Occipital lobe (tissue), 3 donors: ENCODE measurements at places on chromosomes 7 and 10. TPM values are rescaled to one million over a fixed set of nuclear protein-coding genes. Genes with fewer than 3 reads are reported as not detected.

GRCh38 chr7:109376576-109376975 is 806.9 kb downstream of the DNAJB9 start:
- DNase-seq = no peak

DNA sequence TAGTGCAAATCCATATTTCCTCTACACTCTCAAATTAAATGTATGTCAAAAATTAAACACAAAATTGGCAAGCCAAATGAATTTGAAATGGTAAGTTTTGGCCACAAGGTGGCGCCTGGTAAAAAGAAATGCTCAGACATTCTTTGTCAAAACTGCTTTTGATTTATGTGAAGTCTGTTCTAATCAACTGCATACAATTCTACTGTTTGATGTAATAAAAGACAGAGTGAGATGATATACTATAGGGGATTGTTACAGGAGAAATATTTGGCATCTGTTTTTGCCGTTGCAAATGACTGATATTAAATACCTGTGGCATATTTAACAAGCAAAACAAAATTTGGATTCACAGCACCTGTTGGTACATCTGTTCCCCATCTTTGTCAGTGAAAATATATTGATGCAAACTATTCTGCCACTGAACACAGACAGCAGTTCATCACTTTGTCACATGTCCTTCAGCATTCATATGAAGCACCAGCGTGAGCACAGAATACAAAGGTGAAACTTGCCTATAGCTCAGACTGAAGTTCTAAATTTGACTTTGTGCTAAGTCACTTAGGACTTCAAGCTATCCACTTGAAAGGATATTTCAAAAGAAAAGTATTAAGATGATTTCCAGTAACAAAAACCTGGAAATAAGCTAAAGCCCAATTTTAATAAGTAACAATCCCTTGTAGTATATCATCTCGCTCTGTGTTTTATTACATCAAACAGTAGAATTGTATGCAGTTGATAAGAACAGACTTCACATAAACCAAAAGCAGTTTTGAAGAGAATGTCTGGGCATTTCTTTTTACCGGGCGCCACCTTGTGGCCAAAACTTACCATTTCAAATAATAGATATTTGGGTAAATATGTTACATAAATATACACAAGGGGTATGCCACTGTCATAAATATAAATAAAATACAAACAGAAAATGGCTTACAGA is 10.2 kb upstream of the CH25H start:
- peak; percentile 15 for DNase-seq

GRCh38 chr10:1411451-1411850 is 325.9 kb downstream of the ADARB2 start:
- no peak for DNase-seq

GRCh38 chr7:52260046-52260665 is 775.3 kb upstream of the POM121L12 start:
- DNase-seq = no peak

DNA sequence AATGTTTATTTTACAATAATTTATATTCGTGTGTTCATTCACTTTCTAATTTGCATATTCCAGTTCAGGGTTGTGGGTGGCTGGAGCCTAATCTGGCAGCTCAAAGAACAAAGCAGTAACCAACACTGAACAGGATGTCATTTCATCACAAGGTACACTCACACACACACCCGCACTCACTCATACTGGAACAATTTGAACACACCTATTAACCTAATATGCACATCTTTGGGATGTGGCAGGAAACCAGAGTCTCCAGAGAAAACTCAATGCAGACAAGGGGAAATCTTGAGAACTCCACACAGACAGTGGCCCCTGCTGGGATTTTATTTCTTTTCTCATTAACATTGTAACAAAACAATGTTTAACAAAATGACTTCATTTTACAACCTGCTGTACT is 97.4 kb downstream of the TWIST1 start:
- DNase-seq = no peak

GPRIN2 gene
- 19.3 TPM for total RNA-seq

ELN gene
- total RNA-seq = 10.9 TPM

TMEM273 gene
- 1.7 TPM for total RNA-seq

TMEM176B gene
- total RNA-seq = 2.3 TPM
